ENCODE measurements at places on chromosomes 7 and 10. TPM values are rescaled to one million over a fixed set of nuclear protein-coding genes. Genes with fewer than 3 reads are reported as not detected.

The SPDYE5 gene
- total RNA-seq: not detected

The HTR5A gene
- not detected for total RNA-seq

The CLRN3 gene
- total RNA-seq: 0.07 TPM

The SRRM3 gene
- 9.5 TPM for total RNA-seq

The LIPK gene
- total RNA-seq: not detected

The CACNA2D1 gene
- 10.4 TPM for total RNA-seq

The C10orf53 gene
- not detected for total RNA-seq

The TRIL gene
- total RNA-seq: not detected

The LRRC4 gene
- total RNA-seq: not detected

The GRID2IP gene
- not detected for total RNA-seq

Data from A549 treated with dexamethasone at 1 μM for 4 hours (cell line).